ENCODE measurements at places on chromosomes 6 and 20.

- DNase-seq: peak; percentile 94
These were observed 50.0 kb downstream of the SYNJ2 start for GRCh38 chr6:158031381-158032353.

DNA sequence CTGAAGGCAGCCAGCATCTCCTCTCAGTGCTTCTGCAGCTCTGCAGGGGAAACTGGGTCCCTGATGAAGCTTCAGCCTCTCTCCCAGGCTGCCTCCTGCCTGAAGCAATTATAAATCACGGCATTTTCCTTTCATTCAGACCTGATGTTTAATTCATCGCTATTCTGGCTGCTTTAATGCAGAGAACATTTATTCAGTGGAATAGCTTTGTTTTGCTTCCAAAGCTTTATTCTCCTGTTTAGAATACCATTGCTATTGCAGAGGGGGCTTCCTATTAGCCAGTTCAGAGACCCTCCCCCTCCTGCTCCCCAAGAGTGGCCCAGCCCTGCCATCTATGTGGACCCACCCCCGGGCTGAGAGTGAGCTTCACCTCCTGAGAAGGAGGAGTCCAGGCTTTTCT, 255.6 kb downstream of the LRFN2 start:
- no peak for DNase-seq

DNA sequence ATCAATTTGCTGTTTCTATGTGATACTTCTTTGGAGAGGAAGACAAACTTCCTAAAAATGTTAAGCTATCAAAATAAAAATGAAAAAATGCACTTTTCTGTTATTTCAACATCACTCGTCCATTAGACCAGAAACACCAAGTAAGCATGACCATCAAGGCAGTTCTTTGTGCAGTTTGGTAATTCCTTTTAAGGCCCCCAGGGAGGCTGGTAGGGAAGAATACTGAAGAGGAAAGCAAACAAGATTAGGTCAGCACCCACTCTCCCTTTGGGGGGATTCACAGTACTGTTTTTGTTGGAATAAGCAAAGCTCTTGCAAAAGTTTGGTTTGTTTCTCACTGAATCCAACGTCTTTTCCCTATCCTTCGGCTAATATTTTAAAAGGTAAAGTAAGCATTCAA, 206.8 kb upstream of the SLC35B3 start:
- no peak for DNase-seq

DNA sequence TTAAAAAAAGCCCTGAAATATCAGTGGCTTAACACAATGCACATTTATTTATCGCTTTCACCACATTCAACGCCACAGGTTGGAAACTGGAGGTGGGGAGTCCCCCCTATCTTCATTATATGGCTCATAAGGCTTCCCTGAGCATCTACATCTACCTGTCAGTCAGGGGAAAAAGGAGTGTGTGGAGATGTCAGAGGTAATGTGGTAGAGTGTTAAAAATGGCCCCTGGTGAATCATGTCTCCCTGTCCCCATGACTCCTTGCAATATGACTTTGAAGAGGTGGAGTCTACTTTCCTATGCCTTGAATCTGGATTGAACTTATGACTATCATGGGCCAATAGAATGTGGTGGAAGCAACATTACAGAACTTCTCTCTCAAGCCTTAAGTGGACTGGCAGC, 65.5 kb upstream of the BTBD3 start:
- DNase-seq: no peak

DNA sequence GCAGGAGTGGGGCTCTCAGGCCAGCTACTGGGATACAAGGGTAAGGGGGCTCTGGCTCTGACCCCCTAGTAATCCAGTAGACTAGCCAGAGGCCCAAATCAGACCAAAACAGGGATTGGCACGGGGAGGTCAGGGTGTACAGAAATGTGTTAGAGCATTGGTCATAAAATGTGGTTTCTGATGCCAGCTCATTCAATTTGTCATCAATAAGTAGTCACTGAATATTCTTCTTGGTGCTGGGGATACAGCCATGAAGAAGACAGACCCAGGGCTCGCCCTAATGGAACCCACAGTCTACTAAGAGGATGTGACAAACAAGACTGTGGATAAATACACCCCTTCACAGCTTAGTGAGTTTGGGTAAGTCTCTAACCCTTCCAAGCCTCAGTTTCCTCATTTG, 11.1 kb downstream of the MAP1LC3A start:
- no peak for DNase-seq

- DNase-seq: no peak
These were observed 19.3 kb downstream of the BCAS1 start for GRCh38 chr20:54051068-54051467.

DNA sequence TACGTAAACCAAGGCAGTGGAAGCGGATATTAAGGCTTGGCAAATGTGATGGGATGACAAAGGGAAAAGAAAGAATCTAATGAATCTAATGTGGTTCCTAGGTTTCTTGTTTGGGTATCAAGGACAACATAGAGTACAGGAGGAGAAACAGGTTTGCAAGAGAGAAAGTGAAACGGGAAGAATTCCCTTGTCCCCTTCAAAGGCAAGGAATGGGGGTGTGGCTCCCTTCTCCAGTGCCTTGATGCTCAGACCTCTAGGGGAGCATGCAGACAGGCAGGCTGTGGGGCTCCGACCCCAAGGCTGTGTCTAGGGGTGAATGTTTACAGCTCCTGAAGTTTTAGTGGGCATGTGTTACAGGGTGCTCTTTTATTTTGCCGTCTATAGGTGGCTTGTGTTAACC, 317.5 kb upstream of the HSF2 start:
- no peak for DNase-seq

- no peak for DNase-seq
These were observed 123.2 kb upstream of the VGLL2 start for GRCh38 chr6:117142142-117142541.

DNA sequence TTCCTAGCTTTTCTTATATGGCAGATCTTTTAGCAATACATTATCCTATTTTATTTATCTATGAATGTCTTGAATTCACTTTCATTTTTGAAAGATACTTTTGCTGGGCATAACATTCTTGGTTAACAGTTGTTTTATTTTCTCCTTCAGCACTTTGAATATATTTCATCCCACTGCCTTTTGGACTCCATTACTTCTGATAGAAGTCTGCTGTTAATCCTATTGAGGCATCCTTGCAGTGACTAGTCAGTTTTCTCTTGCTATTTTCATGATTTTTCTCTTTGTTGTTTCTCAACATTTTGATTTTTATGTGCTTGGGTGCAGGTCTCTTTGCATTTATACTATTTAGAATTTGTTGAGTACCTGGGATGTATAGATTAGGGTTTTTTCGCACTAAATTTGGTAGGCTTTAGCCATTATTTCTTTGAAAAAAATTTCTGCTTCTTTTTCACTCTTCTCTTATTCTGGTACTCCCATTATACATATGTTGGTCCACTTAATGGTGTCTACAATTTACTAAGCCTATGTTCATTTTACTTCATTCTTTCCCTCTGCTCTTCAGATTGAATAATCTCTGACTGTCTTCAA, 53.2 kb downstream of the PHACTR3 start:
- no peak for DNase-seq

DNA sequence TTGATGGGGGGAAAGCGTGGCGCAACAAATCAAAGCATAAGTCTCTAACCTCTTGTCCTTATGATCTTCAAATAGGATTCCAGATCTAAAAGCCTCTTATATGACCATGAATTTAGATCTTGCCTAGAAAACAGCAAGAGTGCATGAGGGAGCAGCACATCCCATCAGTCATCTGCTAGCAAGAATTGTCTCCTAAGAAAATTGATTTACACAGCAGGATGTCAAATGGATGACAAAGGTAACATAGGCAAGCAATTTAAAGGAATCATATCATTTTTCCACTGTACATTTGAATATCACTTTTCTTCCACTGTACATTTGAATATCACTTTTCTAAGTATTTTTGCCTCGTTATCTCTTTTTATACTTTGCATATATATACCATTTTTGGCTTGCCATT, 7.5 kb upstream of the MYLIP start:
- DNase-seq: no peak

GRCh38 chr20:32628960-32629530, 43.9 kb upstream of the NOL4L start:
- DNase-seq: no peak

DNA sequence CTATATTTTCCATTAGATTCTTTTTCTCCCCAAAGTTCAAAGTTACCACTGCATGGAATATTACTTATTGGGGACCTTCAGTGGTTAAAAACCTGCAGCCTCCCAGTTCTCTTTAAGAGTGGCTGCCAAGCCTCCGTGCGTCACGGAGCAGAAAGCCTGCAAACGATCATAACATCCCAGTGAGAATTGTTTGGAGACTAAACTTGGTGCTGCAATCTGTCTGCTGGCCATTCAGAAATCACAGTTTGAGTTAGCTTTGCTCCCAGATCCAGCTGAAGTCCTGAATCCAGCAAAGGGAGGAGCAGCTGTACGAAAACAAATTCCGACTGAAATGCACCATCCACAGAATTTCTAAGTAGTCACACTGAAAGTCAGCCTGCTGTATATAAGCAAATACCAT, 213.5 kb upstream of the PDE10A start:
- peak; percentile 45 for DNase-seq

GRCh38 chr6:129662406-129662766, 47.6 kb downstream of the ARHGAP18 start:
- DNase-seq: no peak

GRCh38 chr6:63563235-63563634, 9.0 kb upstream of the LOC128125822 start:
- no peak for DNase-seq

- DNase-seq: no peak
These were observed 2.6 kb downstream of the EPHA7 start for GRCh38 chr6:93416571-93417420.

DNA sequence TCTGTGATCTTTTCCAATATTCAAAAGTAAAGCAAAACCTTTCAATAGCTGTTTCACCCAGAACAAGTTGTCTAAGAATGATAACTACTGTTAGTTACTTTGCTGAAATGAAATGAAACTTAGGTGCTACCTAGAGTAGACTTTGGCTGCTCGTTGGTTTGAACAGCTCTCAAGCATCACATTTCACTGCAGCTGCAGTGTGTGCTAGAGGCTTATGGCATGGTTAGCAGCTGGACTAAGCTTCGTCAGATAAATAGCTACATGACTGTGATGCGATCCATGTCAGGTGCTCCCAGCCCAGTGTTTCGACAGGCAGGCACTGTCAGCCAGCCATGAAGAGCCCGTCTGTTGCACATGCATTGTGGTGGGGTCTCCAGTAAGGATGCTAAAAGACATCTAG, 201.1 kb downstream of the TFAP2B start:
- no peak for DNase-seq

DNA sequence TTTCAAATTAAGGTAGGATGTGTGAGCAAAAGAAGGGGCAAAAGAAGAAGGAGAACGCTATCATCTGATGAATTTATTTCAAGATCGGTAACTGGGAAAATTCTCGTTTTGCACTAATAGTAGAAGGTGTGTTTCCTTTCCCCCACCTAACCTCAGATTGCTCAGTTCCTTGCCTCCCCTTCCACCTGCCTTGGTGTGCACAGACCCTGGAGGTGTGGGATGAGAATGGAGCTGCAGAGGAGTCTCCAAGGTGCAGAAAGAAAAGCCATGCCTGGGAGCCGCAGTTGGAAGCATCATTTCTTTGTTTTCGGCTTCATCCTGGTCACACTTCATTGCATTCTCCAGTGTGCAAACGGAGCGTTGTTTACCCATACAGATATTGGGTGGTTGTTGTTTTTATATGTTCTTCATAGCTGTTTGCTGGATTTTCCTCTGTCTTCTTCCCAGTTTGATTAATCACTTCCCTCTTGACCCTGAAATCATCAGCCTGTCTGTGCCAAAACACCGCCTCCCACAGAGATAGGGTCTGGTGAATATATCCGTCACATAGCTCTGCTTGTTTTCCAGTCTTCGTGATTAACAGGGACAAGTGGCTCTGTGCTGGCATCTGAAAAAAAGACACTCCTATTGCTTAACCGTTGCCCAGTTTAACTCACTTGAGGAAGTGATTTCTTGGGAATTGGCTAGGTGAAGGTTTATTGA, 40.2 kb upstream of the NEDD9 start:
- no peak for DNase-seq

DNA sequence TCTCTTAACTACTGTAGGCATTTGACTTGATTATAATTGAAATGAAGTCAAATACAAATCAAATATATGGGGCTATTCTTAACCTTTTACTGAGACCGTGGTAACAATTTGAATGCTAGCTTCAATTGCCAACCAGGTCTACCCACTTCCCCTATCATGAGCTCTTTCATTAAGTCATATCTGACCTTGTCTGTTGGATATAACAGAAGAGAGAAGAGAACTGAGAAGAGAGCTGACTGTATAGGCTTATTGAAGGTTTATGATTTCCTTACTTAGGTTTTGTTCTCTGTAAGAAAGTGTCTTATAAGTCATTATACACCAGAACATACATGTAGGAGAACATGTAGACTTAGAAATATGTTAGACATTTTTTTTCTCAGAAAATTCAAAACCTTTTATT, 549.4 kb downstream of the COL12A1 start:
- no peak for DNase-seq

- DNase-seq: no peak
These were observed 11.4 kb upstream of the SNX9 start for GRCh38 chr6:157811476-157812173.

DNA sequence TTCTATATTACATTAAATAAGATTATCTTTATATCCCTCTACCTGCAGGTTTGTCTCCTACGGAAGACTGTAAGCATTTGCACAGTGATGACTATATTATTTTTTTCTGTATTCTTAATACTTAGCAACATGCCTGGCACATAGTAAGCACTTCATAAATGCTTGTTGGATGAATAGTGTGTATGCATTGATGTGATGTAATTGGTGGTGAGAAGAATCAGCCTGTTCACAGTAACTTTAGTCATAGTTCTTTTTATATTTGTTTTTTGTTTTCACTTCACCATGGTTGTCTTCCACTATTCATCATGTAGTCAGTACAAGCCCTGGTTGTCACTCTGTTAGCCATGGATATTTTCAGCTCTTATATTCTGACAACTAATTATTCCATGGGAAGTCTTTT, 184.0 kb upstream of the FLRT3 start:
- DNase-seq: no peak

- DNase-seq: no peak
These were observed 24.6 kb downstream of the DST start for GRCh38 chr6:56618050-56618449.

DNA sequence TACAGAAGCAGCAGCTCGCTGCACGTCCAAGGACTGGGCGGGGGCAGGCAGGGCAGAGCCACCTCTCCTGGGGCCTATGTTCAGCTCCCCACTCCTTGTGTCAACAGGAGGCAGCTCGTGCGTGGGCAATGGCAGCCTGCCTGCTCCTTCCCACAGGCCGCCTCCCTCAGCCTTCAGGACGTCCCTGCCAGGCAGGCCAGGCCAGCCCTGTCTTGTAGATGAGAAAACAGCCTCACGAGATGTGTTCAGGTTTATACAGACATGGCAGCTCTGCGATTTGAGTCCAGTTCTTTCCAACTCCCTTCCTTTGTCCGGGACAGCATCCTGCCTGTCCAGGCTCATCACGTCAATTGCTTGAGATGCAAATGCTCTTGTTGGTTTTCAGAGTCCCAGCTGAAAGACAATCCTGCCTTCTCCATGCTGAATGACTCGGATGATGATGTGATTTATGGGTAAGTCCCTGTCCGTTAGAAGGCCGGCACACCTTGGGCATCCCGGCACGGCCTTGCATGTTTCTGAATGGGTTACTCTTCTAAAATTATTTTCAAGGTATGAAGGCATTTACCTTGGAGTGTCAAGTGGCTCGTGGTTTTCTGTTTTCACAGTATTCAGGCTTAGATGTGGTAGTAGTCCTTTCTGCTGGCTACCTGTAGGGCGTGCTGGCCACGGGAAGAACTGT, 13.5 kb downstream of the DYNLT1 start:
- DNase-seq: no peak

All from brain pericyte (primary cell).